NCI-H1694 (cell line): ENCODE measurements at places on chromosomes 5 and 9.

DNA sequence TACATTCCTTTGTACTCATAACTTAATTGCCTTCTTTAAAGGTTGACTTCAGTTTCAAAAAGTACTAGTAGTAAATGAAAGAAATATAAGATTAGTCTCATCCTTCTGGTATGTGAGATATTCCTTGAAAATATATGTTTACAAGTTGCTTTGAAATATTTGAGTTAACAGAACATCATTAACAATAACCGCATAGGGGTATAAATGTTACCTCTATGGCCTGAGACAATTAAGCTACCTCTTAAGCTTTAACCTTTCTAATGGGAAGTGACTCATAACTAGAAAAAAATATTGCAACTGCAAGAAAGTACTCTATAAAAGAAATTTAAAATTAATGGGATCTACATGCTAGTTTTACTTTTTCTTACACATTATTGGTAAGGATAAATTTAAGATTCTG is 399.0 kb downstream of the CDH10 start:
- no peak for DNase-seq

DNA sequence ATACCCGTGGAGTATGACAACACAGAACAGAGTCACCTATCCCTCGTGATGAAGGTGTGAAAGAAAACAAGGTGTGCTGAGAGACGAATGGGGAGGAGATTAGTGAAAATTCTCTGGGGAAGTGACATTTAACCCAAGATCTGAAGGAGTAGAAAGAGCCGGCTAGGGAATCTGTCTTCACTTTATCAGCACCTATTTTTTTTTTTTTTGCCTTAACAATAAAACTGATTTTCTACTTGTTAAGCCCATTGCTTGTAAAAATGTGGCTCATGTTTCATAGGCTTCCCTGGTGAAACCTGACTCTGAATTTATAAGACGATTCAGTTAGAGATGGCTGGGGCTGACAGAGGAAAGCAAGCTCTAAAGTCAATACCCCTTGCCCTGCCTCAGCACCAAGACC is 322.6 kb upstream of the MSX2 start:
- no peak for DNase-seq

- DNase-seq, result no peak
These were observed 132.1 kb downstream of the HSD17B3 start for GRCh38 chr9:96169901-96170300.

DNA sequence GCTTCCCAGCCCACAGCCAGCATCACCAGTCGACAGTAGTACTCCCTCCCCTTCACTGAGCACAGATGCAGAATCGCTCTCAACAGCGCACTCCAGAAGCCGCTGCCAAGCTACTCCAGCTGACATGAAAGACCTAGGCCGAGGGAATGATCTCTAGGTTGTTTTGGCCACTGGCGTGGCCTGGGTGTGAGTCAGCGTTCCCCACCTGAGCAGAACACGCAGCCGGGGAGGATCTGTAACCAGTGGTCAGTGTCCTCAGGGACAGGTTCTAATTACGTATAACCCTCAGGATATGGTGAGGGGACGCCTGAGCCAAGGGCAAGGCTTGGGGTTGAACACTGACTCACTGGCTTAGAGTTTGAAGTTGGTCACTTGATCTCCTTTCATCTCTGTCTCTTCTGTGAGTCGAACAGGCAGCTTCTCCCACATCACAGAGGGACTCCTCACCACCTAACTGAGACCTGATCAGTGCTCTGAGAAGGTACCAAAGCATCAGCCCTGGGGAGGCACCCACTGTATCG is 76.9 kb upstream of the IL17B start:
- peak; percentile 1 for DNase-seq

- DNase-seq, result no peak
These were observed 315.3 kb upstream of the PTGER4 start for GRCh38 chr5:40364441-40364840.

DNA sequence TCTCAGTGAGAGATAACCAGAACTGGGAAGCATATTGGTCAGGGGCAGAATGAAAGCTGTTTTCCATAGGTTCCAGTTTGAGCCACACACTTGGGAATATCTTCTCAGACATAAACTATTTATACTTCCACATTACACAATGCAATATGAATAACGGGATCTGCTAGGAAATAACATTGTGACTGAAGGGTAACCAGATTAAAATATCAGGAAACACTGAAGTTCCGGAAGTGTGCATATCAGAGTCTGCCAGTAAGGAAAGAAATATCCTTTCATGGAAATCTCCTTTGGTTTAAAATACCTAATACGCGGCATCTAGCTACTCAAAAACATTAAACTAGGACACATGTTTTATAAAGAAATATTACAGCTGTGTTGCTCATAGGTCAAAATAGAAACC is 56.3 kb downstream of the ST8SIA4 start:
- no peak for DNase-seq

GRCh38 chr5:73205305-73205704 is 32.3 kb downstream of the TMEM174 start:
- no peak for DNase-seq

DNA sequence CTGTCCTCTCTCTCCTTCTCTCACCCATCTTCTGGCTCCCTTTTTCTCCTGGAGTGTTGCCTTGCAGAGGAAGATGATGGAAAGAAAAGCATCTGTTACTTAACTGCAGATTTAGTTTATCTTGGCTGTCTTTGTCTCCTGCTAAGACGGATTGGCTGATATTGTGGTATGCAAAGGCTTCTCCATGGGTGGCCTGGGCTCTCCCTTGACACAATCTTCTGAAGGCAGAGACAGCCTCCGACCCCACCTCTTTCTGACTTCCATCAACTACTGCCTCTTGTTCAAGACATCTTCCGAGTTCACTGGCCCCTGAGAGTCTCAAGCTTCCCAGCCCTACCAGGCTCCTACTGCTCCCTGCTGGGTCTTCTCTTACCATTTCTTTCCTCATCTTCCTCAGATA is 403.7 kb downstream of the LRRC70 start:
- no peak for DNase-seq

GRCh38 chr5:168047669-168048111 is 243.8 kb upstream of the WWC1 start:
- peak; percentile 14 for DNase-seq

DNA sequence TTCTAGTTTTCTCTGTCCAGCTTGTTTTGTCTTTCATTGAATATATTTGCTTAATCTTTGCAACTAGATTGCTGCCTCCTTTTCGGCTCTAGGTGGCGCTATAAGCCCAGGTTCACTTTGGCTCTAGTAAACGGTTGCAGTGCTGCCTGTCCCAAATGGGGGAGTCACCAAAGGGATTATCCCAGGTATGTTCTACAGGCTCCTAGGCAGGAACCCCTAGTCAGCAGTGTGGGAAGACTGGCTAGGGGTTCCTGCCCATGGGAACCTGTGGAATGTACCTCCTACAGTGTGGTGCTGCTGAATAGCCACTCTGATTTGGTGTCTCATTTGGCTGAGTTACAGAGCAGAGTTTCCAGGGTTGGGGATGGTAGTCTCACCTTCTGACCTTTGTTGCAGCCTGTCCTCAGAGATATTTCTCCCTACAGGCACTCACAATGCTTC is 85.2 kb downstream of the ARSB start:
- peak; percentile 43 for DNase-seq
